ENCODE measurements at places on chromosomes 4 and X. TPM values are rescaled to one million over a fixed set of nuclear protein-coding genes. Genes with fewer than 3 reads are reported as not detected.

The SPANXA2 gene
- not detected for total RNA-seq

The SETD7 gene
- total RNA-seq: 12.5 TPM

The MXRA5 gene
- not detected for total RNA-seq

The UGT2A1 gene
- not detected for total RNA-seq

The CYP4V2 gene
- 4.1 TPM for total RNA-seq

The MAN2B2 gene
- 14.6 TPM for total RNA-seq

The GPC4 gene
- not detected for total RNA-seq

The DCAF12L2 gene
- not detected for total RNA-seq

The DMP1 gene
- not detected for total RNA-seq

The PABPC1L2B gene
- not detected for total RNA-seq

The BANK1 gene
- total RNA-seq: not detected

The TMEM156 gene
- 15.4 TPM for total RNA-seq
